ENCODE measurements at places on chromosomes 7 and 10.
A peak's percentile ranks its signal among the peaks of the same experiment; 100 is the strongest.

DNA sequence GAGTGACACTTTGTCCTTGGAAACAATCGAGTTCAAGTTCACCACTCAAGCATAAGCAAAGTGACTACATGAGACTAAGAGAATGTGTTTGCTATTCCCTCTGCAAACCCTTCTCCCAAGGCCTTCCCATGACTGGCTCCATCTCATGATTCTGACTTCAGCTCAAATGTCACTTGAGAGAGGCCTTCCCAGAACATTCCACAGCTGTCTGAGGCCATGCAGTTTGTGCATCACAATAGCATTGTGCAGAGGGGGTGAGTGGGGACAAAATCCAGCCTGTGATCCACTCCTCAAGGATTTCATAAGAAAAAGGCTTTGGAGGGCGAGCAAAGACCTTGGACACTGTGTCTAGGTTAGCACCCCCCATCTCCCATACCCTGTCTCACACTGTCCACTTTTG lies 6.9 kb upstream of the LRMDA start:
- no peak for DNase-seq

GRCh38 chr10:107104026-107104652 lies 60.4 kb downstream of the SORCS1 start:
- no peak for DNase-seq

DNA sequence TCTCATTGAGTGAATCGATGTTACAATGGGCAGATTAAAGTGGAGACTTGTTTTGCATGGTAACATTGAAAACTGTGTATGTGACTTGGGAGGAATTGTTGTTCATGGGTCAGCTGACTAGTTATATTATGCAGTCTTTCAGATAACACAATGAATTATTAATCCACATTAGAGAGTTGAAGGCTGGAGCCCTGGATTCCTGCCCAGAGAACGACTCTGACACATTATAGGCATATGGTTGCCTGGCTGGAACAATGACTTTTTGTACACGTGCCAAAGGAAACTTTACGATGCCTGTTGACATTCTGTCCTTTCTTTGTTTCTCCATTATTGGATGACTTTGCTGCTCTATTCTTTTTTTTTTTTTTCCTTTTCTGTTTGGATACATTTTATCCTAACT lies 52.3 kb upstream of the TMEM229A start:
- no peak for DNase-seq

DNA sequence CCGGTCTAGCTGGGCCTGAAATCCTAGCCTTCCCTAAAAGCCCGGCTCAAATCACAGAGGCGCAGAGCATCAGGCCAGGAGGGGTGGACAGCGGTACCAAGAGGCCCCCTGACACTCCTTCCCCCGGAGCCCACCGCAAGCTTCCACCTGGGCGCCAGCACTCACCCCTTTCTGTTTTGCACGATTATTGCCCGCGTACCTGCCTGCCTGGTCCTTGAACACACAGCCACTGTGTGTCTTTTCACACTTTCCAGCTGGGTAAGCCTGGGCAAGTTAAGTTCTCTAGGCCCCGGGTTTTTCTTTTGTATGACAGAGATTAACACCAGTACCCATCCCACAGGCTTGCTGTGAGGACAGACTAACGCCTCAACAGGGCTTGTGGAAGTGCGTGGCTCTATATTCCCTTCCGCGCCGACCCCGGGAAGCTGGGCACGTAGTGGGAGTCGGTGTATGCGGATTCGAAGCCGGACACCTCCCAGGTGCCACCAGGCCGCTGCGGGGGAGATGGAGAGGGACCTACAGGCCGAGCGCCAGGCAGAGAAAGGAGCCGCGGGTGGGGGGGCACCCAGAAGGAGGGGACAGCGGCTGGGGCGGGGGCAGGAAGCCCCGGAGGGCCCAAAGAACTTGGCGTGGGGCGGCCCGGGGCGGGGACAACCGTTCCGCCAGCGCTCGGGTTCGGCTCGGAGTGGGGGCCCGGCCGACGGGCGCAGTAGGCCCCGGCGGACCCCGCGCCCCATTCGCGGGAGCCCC lies 792 bp downstream of the ZNF746 start:
- DNase-seq = peak; percentile 46

DNA sequence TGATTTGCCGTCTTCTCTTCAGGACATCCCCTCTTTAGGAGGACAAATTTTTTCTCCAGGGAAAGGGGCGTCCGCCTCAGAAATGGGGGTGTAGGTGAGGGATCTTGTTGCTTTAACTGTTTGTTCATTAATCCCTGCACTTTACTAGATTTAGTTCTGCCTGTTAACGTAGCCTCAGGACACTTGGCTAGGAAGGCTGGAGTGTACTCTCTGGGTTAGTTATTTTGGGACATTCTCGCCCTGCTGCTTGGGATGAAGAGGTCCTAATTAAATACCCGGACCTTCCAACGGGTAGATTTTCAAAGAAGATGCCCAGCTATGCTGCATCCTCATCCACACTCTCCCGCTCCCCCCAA lies 552 bp upstream of the ZNF365 start:
- DNase-seq = no peak

DNA sequence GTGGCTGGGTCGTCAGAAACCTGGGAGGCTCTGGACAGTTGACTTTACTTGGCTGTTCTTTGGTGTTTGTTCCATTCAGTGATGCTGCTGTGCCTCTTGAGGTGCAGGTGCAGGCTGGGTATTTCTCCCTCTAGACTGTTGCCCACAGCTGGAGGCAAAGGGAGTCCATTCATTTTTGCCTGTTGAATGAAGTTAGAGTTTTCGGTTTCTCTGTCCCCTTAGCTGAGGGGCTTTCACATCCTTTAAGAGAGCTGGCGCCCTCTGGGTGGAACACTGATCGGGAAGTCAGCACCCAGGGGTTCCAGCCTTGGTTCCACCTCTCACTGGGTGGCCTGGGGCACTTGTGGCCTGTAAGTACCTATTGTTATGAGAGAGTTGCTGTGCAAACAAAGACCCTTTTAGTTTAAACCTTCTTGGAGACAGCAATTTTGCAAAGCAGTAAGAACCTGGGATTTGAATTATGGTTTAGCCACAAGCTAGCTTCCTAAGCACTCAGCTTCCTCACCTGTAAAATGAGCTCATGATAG lies 67.2 kb downstream of the GRK5 start:
- DNase-seq = no peak

GRCh38 chr10:127017541-127018297 lies 112.5 kb downstream of the DOCK1 start:
- no peak for DNase-seq

DNA sequence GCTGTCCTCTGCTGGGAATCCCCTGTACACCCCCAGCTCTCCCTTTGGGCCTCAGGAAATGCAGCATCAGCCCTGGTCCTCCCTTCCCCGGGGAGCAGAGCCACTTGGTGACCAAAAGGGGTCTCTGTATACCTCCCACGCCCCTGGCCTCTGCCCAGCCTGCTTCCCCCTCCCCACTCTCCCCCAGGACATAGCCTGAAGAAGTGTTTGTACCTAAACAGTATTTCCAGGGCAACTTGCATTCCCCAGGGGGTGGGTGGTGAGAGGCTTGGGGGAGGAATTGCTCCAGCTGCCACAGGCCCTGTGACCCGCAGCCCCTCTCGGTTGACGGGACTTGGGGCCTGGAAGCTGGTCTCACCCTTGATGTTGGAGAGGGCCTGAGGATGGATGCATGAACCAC lies 39.3 kb downstream of the TMEM270 start:
- no peak for DNase-seq

DNA sequence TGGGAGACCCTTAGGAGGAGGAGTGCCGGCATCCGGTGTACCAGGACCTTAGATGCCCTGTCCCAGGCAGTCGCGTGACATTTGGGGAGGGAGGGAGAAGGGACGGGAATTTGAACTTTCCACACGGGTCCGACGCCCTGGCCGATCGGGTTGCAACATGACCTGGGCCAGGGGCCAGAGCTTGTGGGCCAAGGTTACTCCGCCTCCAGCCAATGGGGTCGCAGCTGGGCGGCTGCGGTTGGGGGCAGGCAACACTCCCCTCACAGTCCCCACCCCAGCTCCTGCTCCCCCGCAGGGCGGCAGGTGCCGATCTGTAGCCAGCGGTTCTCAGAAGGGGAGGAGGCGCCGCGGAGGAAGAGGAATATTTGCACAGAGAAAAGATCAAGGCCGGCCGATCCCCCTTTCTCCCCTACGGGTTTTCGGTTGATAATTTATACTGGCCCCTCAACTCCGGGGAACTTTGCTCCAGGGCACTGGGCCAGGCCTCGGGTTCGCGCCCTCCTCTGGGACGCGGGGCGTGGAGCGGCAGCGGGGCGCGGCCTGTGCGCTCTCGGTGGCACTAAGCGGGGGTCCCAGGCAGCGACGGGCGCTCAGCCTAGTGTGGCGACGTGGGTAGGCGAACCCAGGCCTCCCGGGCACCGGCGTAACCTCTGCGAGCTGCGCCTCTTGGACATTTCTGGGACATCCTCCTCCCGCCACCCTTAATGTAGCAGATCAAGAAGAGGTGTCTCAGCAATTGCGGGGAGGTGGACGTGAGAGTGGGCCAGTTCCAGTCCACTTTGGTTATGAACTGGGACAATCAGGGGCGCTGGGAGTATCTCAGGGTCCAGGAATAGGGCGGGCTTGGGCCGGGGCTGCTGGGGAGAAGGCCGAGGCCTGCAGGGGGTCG lies 1.2 kb downstream of the MLXIPL start:
- DNase-seq = no peak

- no peak for DNase-seq
Observed at GRCh38 chr7:35021445-35021844, 15.8 kb downstream of the DPY19L1 start.

- DNase-seq = no peak
Observed at GRCh38 chr10:123295644-123296043, 141.4 kb downstream of the BUB3 start.

DNA sequence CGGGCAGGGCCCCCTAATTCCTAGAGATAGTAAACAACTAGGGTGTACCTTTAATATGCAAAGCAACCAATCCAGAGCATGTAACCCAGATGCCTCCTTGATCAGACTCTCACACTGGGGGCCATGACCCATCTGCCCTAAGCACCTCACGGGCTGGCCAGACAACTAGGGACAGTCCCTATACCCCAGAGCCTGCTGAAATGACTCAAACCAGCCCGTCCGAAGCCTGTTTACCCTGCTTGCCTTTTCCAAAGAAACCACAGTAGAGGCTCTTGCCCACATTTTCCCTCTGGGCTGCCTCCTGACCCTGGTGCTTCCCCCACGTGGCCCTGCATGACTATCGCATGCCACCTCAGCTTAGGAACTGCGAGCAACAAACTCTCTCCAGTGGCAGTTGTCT lies 46.2 kb downstream of the RGS10 start:
- DNase-seq = peak; percentile 55

DNA sequence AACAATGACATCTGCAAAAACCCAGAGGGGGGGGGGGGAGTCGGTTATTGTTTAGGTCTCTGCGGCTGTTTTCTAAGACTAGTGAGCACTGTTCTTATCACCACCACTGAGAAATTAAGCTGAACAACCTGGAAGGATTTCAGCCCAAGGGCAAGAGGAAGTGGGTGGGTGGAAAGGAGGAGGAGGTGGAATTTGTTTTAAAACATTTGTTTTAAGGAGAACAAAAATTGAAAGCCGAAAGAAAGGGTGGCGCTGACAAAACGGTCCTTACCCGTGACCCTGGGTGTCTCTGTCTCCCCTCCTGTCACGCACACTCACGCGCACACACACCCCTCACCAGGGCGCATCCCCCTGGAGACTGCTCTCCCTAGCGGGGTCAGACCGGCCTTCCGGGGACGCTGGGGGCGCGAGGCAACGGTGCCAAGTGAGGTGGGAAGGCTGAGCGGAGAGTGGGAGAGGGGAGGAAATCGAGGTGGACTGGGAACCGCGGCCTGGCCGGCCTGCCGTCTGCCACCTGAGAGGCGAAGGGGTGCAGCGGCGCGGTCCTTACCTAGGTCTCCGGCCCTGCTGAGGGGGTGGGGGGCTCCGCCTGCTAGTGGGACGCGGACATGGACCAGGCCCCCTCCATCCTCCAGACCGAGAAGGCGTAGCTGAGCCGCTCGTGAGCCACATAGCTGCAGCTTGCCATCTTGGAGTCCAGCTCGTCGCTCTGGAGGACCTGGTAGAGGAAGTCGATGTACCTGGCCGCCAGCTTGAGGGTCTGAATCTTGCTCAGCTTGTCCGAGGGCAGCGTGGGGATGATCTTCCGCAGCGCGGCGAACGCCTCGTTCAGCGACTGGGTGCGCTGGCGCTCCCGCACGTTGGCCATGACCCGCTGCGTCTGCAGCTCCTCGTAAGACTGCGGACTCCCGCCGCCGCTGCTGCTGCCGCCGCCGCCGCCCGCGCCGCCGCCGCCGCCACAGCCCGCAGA lies 1.0 kb downstream of the TWIST1 start:
- DNase-seq = no peak

DNA sequence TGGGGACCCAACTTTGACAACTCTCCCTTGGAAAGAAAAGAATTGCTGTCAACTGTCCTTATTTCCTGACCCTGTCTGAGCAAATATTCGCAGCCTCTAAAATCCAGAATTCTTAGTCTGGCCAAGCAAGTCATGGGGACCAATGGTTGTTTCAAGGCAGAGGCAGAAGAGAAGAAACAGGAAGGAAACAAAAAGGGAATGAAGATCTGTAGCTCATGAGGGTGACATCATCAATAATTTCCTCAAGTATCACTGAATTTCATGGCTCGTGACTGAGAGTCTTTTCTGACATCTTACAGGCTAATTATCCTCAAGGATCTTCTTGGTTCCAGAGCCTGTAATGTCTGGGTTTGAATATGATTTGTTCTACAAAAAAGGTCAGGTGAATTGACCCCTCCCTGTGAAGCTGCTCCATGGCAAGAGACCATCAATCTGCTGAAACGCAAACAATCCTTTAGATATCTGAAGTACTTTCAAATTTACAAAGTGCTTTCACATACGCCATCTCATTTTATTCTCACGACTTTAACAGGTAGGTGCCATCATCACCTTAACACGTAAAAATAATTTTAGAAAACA lies 5.8 kb downstream of the CDK6 start:
- no peak for DNase-seq

DNA sequence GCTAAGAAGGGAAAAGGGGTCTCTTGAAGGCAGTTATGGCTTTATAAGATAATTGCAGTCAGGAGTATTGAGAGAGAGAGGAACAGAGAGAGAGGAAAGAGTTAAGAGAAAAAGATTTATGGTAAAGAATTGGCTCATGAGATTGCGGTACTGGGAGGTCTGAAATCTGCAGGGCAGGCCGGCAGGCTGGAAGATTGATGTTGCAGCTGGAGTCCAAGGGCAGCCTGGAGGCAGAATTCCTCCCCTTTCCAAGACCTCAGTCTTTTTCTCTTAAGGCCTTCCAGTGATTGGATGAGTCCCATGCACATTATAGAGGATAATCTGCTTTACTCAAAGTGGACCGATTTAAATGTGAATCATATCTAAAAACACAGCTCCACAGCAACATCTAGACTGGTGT lies 68.4 kb downstream of the HACD1 start:
- DNase-seq = no peak

DNA sequence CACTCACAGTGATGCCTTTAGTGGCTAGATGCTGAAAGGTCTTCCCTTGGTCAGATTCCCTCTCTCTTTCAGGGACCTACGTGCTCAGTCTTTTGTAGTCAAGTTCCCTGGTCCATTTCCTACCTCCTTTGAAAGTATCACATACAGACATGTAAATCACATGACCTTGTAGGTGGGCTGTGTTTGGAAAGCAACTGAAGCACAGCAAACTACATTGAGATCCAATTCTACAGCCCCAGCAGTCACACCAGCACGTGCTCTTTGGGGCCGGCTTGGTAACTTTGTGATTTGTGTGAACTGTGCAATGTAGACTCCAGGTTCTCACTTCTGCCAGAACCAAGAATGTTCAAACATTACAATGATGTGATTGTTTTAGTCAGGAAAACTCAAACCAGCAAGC lies 89.7 kb upstream of the PLPP4 start:
- no peak for DNase-seq
